Stimulated activated CD8-positive, alpha-beta memory T cell treated with anti-CD3 and anti-CD28 coated beads, Interleukin-2, amount 100 ng/mL, for 1 hour (primary cell): ENCODE measurements at places on chromosomes 2 and 18.

GRCh38 chr2:178542569-178542968 lies 62.3 kb downstream of the PLEKHA3 start:
- no peak for DNase-seq

GRCh38 chr2:220664272-220665107 lies 907.6 kb downstream of the EPHA4 start:
- no peak for DNase-seq

DNA sequence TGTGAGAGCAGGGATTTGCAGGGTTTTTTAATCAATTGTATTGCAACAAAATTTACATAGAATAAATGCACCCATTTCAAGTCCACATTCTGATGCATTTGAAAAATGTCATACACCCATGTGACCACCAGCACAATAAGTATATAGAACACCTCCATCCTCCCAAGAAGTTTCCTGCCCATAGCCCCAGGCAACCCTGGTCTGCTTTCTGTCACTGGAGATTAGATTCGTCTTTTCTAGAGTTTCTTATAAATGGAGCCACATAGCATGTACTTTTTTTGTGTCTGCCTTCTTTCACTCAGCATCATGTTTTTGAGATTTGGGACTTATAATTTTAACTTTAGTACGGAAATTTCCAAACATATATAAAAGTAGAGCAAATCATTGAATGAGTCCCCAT lies 127.2 kb upstream of the EPAS1 start:
- no peak for DNase-seq

- DNase-seq, result no peak
Observed at GRCh38 chr2:224145751-224146355, 106.8 kb upstream of the SERPINE2 start.
